ENCODE measurements at places on chromosomes 7 and 10.
A peak's percentile ranks its signal among the peaks of the same experiment; 100 is the strongest.

DNA sequence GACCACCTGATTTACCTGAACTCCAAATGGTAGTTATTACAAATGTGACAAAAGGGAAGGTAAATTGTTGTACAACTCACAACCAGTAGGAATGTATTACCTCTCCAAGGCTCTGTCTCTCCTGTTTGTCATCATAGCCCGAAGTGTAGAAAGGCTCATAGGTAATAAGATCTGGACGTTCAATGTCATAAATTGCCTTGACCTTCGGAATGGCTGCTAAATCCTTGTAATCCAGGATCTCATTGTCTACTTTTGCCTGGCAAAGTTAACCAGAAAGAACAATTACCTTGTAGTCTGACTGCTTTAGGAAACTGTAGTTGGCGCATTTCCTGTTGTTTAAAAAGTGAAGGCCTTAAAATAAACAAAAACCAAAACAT is 68.6 kb upstream of the AFAP1L2 start:
- DNase-seq, result no peak

DNA sequence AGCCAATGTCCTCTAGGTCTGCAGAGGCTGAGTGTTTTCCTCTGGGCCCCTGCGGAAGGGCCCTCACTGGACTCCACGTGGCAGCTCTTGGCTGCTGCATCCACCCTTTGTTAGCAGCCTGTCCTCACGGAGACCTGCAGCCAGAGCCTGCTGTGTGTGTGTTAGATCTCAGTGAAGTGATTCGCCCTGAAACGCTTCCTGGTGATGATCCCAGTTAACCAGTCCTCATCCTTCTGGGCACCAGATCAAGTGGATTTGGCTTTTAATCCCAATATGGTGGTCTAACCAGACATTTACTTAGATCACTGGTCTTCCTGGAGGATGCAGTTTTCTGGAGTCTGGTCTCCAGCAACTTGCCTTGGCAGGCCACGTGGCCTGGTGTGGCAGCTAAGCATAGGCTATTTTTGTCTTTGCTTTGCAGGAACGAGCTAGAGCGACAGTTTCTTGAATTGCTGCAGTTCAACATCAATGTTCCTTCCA is 39.5 kb upstream of the GJD4 start:
- DNase-seq, result no peak

DNA sequence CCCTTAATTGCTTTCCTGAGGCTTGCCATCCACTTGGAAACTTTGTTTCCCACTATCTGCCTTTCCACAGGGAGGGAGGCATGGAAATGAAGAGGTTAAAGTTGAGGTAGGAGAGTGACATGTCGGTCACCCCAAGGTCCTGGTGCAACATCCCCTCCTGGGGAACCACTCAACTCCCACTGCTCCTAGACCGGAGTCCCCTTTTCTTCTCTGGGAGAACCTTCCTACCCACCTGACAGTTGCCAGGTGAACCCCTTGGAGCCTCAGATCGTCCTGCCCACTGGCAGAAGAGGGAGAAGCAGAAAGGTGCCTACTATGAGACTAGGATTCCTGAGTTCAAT is 21.7 kb downstream of the IMPDH1 start:
- no peak for DNase-seq

DNA sequence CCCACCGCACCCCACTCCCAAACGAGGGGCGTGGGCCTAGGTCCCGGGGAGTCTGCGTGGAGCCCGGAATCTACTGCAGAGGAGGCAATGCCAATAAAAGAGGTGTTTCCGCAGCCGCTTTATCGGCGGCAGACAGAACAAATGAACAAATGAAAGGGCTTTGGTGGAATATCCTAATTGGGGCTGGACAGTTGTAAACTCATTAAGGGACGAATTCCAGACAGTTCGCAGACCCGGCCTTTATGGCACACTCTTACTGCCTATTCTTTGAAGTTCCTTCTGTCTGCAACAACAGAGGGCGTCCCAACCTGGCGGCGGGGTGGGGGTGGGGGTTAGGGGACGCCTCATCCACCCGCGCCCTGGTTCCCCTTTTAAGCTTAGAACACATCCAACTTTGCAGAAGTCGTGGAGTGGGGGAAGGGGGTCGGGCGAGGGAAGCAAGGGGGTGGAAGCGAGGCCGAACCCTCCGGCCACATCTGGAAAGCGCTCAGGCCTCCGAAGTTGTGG is 4.1 kb downstream of the HOXA9 start:
- no peak for DNase-seq

- no peak for DNase-seq
Measured at GRCh38 chr7:46539892-46540483, 618.9 kb upstream of the IGFBP3 start.

DNA sequence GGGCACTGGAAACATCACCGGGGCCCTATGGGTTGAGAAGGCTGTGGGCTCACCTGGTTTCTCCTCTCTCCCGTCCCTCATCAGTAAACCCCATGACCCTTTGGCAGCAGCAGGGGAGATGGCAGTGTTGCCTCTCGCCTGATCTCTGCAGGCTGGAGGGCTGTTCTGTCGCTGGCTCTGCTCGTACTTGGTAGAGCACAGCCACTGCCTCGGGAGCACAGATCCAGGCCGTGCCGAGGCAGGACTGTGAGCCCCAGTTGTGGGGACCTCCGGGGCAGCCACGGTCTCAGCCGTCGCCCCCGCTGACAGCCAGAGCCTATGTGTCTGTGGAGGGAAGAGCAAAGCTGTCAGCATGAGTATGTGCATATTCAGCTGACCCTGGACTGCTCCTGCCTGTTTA is 94.9 kb downstream of the PTPRE start:
- DNase-seq, result no peak

GRCh38 chr10:64115908-64116643 is 594.9 kb downstream of the REEP3 start:
- DNase-seq, result peak; percentile 54

GRCh38 chr7:137371616-137372015 is 28.1 kb upstream of the PTN start:
- no peak for DNase-seq

GRCh38 chr10:100728928-100729861 is 16.2 kb upstream of the PAX2 start:
- DNase-seq, result peak; percentile 81

- DNase-seq, result peak; percentile 90
Measured at GRCh38 chr10:50621968-50622705, 1.6 kb downstream of the SGMS1 start.

DNA sequence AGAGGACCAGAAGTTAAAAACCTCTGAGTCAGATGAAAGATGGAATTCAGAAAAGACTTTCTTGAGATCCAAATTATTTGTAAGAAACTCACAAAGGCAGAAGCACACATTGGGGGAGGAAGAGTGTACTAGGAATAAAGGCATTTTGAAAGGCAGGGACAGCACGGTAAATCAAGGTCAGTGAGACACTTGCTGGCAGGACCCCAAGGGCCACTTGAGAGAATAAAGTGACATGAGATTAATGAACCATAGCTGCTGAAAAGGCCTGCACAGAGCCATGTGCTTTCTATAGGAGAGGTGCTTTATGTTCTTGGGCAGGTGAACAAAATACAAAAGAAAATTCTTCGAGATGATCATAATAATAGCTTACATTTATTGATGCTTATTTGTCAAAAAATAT is 929.9 kb upstream of the MBL2 start:
- DNase-seq, result no peak

GRCh38 chr7:40544221-40544723 is 409.5 kb downstream of the SUGCT start:
- DNase-seq, result no peak

- no peak for DNase-seq
Measured at GRCh38 chr7:102889851-102890250, 22.9 kb upstream of the LRRC17 start.

GRCh38 chr7:17401791-17402627 is 103.6 kb downstream of the AHR start:
- DNase-seq, result no peak

DNA sequence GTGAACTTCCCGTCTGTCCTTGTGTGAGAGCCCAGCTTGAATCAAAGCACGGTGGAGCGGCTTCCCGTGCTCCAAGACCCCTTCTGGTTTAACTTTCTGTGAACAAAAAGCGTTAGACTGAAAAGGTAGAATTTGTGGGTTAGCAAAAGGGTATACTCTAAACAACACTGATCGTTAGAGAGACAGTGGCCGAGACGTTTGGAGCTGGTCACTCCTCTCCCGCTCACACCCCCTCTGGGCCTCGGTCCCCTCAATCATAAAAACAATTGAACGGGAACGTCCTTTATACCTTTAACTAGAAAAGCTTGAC is 502 bp downstream of the PRKRIP1 start:
- no peak for DNase-seq

GRCh38 chr7:138902161-138902560 is 79.0 kb downstream of the KIAA1549 start:
- no peak for DNase-seq

DNA sequence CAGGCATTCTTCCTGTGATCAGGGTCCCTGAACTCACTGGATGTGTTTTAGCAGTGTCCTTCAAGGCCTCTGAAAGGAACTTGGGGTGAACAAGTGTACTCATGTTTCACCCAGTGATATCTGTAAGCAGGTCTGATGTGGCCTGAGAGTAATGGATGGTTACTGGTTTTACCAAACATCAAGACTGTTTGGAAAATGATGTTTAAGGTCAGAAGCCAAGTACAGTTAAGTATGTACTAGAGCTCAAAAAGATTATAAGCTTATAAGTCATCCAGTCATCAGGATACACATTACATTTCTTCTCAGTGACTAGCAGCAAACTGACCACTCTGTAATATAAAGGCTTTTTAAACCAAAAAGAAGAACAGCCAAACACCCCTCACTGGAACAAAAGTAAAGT is 79.8 kb upstream of the PTN start:
- DNase-seq, result no peak

GRCh38 chr7:130868139-130868538 is 134.1 kb upstream of the KLF14 start:
- no peak for DNase-seq

DNA sequence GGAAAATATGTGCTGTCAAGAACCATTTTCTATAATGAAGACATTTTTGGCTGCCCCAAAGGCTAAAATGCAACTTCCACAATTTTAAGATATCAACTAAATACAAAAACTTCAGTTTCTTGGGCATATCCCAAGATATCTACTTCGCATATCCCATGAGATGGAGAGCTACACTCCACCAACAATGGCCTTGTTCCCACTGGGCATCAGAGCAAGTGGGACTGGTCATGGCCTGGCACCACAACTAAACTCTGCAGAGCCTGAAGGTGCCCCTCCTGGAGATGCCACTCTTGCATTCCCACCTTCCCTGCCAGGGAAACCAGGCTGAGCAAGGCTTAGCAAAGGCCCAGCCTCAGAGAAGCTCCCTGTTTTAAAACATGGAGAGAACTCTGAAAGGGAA is 75.8 kb upstream of the LRRC17 start:
- DNase-seq, result no peak

- DNase-seq, result no peak
Measured at GRCh38 chr7:21327422-21328409, 100.2 kb upstream of the SP4 start.
